Mesendoderm (in vitro differentiated cells): ENCODE measurements at places on chromosomes 7 and 10.

- DNase-seq, result no peak
These were observed 77.3 kb upstream of the GTF2IRD1 start for GRCh38 chr7:74376256-74377036.

GRCh38 chr7:144384555-144385245, 18.8 kb downstream of the NOBOX start:
- DNase-seq, result peak; percentile 85

GRCh38 chr10:13505052-13505680, 23.6 kb downstream of the BEND7 start:
- DNase-seq, result no peak

DNA sequence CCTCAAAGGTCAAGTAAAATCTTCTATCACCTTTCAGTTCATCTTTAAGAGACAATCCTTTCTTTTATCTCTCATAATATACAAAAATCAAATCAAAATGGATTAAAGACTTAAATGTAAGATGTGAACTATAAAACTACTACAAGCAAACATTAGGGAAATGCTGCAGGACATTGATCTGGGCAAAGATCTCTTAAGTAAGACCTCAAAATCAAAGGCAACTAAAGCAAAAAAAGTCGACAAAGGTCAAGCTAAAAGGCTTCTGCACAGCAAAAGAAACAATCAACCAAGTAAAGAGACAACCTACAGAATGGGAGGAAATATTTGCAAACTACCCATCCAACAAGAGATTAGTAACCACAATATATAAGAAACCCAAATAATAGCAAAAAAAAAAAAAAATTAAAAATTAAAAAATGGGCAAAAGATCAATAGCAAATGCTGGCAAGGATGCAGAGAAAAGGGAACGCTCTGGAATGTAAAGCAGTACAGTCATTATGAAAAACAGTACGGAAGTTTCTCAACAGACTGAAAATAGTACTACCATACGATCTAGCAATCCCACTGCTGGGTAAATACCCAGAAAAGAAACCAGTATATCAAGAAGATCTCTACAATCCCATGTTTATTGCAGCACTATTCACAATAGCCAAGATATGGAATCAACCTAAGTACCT, 41.7 kb downstream of the TNPO3 start:
- DNase-seq, result no peak

DNA sequence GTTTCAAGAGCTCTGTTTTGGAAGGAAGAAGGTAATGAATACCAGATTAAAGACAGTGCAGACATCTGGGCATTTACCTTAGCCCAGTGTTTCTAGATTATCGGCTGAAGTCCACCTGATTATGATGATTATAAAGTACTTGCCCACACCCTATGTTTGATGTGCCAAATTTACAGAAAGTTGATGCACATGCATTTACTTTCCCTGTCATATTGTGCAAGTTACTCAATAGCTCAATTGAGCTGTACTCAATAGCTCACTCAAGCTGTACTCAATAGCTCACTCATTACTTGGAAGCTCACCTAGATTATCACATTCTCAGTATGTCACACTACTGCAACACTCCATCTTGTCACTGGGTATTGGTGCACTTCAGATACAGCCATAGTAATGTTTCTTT, 13.5 kb downstream of the MGAM start:
- DNase-seq, result no peak

DNA sequence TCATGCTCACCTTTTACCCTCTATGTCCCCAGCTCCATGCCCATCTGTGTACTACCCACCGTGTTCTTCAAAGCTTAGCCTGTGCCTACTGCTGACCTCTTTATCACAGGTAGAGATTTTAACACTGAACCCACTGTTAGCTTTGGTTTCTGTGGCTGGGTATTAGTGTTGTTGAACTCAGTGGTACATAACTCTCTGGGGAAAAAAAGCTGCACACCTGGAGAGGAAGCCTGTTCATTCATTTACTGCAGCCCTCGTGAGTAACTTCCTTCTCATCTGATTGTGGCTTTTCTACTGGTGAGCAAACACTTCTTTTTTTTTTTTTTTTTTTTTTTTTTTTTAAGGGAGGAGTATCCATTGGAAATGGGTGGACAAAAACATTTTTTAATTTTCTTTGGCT, 326.3 kb downstream of the CCSER2 start:
- DNase-seq, result no peak

GRCh38 chr7:101826081-101826835, 8.8 kb downstream of the CUX1 start:
- DNase-seq, result no peak

- DNase-seq, result no peak
These were observed 17.2 kb downstream of the ZNF488 start for GRCh38 chr10:47366731-47367460.

DNA sequence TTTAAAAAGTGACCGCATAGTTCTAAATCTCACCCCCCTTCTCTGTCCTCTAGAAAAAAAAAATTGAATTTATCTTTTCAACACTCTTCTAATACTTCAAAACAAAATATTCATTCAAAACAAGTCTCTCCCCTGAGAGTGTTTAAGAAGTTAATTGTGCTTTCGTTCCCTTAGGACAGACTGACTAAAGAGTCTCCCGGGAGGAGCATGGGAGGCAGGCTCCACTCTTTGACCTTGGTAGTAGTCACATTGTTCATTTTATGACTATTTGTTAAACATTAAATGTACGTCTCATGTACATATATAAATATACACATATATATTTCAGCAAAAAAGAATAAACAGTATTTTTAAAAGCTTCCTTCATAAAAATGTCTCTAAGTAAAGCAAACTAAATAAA, 35.3 kb upstream of the SPOCK2 start:
- no peak for DNase-seq

GRCh38 chr7:134941185-134941900, 45.0 kb upstream of the AGBL3 start:
- peak; percentile 96 for DNase-seq

DNA sequence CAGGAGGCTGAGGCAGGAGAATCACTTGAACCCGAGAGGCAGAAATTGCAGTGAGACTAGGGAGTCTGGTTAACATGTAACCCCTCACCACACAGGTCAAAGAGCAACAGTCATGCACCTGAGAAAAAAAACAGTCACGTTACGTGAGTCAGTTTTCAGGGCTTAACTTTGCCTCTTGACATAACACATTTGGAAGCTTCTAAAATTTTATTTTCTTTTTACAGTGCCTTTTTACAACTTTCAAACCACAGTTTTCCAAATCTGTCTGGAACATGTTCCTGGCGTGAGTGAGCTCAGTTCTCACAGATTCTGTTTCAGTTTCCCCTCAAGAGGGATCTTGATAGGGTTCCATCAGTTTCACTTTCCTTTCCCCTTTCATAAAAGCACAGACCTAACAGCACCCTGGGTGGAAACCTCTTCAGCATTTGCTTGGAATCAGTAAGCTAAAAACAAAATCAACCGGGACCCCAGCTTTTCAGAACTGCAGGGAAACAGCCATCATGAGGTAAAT, 4.4 kb downstream of the IFIT3 start:
- no peak for DNase-seq

GRCh38 chr7:20798694-20799121, 12.0 kb upstream of the SP8 start:
- peak; percentile 65 for DNase-seq

- no peak for DNase-seq
These were observed 169.3 kb downstream of the CHN2 start for GRCh38 chr7:29363636-29364425.

- DNase-seq, result peak; percentile 15
These were observed 33.4 kb downstream of the PTPN12 start for GRCh38 chr7:77570330-77571011.

GRCh38 chr10:124160943-124161582, 67.7 kb upstream of the CHST15 start:
- DNase-seq, result no peak

GRCh38 chr10:60444494-60445064, 54.9 kb upstream of the ANK3 start:
- no peak for DNase-seq

GRCh38 chr7:99876491-99876890, 342 bp downstream of the OR2AE1 start:
- no peak for DNase-seq

GRCh38 chr10:13868528-13869294, 281.9 kb downstream of the PRPF18 start:
- no peak for DNase-seq

DNA sequence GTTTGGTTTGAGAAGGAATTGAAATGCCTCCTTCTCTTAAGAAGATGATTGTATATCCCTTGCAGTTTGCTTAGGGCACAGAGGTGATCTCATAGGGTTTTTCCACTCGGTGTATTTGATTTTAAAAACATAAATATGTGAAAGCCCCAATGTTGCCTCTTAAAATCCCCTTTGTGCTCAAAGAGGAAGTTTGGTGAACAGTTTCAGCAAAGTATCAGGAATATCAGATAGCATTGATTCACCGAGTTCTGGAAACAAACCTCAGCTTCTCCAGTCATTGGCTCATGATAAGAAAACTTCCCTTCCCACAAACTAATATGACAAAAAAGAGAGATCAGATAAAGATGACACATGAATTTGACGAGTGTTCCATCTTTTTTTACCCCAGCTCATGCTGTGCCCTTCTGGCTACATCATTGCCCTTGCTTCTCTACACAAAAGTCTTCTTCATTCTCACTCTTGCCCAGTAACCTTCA, 20.1 kb upstream of the SMNDC1 start:
- no peak for DNase-seq
